ENCODE measurements at places on chromosomes 2 and 18.

DNA sequence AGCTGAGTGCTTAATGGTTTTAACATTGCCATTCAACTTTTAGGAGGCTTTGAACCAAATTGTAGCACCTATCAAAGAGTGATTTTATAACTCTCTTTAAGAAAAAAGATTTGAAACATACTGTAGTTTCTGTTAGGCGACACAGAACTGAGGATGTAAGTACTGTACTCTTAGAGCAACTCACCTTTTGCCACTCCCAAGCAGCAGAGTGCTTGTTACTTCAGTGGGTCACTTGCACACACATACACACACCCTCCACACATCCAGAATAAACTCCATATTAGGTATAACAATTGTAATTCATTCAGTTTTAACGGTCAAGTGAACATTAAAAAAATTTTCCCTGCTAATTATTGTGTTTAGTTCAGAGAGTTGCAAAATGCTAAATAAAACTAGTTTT lies 118.3 kb downstream of the CAMKMT start:
- DNase-seq = no peak

DNA sequence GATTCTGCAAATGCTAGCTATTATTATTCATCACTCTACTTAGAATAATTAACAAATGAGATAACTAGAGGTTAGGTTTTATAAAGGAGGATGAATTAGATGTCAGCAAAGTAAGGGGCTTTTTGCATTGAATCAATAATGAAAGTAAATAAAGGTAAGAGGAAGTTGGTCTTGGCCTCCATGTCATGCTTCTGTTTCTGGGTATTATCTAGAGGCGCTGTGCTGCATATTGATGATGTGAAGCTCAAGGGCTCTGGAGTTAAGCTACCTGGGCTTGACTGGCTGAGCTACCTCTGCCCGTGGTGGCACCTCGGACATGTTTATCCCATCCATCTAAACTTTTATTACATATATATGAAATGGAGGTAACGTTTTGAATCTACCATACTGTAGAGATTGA lies 350.9 kb downstream of the PARD3B start:
- no peak for DNase-seq

DNA sequence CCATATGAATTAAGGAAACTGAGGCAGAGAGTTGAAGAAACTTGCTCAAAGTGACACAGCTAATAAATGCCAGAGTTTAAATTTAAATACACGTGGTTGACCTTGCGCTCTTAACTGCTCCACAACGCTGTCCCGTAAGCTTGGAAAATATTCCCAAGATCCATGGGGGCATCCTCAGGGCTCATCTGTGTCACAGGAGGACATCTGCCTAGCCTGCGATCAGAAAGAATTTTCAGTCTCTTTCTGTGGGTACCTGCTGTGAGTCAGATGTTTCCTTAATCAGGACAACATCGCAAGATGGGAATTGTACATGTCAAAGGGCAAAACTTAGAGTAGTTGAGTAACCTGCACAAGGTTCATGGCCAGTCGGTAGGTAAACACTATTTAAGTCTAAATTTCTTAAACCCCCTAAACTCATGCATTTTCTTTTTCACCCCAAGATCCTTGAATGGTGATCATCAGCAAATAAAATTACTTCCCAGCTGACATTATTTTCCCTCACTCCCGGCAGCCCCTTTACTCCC lies 1.4 kb downstream of the CMPK2 start:
- DNase-seq = no peak

DNA sequence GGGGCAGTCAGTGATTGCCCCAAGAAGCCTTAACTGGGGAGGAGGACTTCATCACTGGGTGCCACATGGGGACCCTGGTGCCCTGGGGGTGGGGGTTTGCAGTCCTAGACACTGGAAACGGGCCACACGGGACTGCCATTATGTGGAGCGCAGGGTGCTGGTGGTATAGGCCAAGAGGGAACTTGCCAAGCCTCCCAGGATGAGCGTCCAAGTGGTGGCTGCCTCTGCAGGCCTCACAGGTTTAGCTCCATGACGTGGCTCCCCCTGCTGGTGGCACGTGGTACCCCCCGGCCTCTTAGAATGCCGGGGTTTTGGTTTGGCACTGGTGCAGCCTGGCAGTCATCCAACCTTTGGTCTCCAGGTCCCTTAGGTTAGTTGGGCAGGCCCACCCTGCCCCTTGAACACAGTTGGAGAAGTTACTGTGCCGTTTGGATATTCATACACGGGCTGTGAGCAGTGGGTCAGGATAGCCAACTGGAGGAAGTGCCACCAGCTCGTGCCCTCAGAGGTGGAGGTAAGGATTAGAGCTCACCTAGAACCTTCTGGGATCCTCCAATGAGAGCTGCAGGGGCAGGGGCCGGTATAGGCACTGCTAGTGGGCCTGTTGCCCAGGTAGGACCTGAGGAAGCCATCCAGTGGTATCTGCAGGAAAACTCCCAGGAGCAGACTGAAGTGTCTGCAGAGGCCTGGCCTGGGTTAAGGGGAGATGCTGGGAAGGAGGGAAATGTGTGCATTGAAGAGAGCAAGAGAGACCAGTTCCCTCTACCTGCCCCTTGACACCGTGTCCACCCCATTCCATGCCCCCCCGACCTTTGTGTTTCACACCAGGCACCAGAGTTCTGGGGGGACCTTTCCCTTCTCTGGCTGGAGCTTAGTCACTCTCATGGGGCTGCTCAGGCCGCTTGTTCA lies 5.7 kb downstream of the PTMA start:
- DNase-seq = peak; percentile 84

- DNase-seq = no peak
Observed at GRCh38 chr2:66233981-66234380, 200.9 kb upstream of the MEIS1 start.

DNA sequence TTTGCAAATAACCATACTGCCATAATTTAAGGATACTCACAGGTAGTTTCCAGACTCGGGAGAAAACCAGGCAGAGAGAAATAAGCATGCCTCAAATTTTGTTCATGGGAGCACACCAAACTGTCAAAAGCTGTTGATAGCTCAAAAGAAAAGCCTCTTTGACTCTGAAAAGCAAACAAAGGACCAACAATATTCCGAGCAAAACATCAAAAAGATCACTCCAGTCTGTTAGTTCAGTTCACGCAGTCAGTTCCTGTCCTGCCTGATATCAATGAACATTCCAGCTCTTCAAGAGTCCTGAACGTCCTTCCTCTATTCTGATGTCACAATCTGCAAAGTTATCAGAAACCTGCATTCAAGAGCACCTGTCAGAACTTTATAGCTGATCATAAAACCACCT lies 78.7 kb downstream of the RRM2 start:
- no peak for DNase-seq

DNA sequence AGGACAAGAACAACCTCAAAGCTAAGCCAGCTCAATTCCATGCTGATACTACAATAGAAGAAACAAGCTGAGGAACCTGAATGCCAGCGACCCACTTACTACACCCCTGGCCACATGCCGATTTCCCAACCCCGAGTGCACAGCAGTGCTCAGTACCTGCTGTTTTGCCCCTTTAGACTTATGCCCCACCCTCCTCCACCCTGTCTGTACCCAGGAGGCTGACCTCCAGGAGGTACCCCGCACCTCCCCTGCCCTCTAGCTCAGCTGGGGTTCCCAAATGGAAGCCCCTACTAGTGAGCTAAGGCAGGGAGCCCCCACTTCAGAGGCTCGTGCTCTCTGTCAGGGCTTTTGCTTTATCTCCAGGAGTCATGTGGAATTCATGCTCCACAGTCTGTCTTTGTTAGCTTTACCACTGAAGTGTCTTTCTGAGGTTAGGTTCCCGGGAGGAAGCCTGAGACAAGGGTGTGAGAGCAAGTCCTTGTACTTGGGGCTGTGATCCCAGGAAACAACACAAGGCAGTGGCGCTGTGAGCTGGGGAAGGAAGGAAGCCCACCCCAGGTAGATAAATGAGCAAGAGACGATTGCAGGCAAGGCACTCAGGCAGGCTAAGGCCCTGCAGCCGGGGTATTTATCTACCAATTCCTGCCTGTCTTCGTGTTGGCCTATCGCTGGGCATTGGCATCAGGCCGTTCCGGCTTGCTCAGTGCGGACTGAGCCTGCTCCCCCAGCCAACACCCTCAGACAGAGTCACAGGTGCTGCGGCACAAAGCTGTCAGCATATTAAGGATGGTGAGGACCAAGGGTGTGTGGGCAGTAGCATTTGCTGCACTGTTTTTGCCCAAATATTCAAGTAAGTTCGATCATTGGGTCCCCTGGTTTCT lies 220.5 kb downstream of the CYP26B1 start:
- no peak for DNase-seq

GRCh38 chr2:119741001-119741400 lies 18.7 kb upstream of the PTPN4 start:
- no peak for DNase-seq

DNA sequence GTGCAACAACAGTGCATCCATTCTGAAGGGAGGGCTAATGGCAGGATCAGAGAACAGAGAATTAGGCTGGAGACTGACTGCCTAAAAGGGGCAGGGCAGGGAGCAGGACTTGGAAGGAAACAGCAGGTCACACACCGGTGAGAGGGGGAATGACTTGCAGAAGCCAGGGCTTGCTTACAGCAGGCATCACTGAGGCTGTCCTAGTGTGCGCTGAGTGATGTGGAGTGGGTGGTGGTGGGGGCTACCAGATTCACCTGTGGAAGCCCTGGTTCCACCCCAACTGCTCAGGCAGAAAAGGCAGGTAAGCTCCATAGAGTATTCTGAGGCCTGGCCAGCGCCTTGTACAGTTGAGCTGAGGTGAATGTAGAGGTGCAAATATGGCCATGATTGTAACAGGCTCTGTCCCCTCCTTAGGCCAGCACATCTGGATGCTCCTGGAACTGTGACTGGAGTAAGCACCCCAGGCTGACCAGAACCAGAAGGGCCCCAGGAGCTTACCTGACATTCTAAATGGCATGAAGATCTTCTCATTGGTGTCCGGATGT lies 49.4 kb downstream of the SFXN5 start:
- DNase-seq = no peak

- no peak for DNase-seq
Observed at GRCh38 chr18:11500153-11501122, 109.0 kb upstream of the SLC35G4 start.

DNA sequence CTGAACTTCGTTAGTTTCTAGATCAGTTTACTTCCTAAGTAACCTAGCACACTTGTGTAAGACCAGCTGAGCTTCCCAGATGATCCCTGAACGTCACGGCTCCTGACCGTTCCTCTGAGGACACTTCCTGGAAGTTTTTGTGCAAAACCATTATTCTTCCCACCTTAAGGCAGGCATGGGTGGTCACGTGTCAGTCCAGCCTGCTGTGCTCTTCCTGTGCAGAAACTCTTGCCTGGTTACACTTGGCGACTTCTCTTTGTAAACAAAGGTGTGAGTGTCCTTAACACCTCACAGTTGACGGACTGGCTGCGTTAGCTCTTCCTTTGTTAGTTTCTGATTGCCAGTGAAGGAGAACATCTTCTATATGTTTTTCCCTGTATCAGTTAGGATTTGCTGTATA lies 118.3 kb downstream of the SH3RF3 start:
- no peak for DNase-seq

DNA sequence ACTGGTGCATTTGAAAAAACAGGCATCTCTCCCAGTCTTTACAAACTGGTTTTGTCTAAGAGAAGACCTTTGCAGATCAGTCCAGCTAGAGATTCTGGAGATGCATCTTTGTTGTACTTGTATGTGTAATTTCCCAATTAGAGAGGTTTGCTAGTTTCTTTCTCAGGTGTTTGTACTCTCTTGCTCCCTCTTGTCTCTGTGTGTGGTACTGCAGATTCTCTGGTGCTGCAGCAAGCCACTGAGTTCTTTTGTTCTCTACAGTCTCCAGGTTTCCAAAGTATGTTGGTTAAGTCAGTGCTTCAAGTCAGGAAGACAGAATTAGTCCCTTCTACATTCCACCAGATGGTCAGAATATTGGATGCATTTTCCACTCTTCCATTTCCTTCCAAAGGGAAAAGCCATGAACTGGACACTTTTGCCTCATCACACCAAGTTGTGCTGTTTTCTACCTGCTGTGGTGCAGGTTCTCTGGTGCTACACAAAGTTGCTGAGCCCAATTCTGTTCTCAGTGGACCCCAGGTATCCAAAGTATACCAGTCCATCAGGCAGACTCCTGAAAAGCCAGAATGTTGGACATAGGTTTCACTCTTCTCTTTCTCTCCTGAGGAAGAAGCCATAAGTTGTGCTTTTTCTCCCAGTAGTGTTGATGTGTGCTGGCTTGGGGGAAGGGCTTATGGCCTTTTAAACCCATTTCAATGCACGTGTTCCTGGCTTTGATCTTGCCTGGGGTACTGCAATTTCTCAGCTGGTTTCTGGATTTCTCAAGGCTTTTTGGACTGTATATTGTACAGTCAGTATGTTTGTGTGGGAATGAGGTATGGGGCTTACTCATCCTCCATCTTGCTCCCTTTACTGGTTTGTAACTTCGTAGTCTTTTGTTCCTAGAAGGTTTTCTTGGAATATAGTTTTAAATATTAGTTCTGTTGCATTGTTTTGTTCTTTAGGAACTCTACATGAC lies 29.8 kb downstream of the EPC2 start:
- DNase-seq = no peak

DNA sequence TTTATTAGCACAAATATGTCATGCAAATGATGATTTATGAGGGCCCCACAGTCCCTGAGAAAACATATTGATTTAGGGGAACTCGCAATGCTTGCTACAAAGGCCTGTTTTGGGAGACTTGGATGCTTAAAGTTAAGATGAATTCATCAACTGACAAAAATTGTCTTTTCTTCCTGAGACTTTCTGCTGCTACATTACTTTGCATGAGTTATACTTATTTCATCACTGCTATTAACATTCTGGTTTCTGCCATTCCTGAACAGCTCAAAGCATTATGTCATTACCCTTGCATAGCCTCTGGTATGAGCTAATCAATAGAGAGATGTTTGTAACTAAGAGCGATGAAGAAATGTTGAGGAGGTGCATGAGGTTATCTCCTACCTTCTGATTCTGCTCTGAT lies 74.4 kb downstream of the SOX11 start:
- DNase-seq = no peak

GRCh38 chr18:31410716-31411483 lies 34.3 kb downstream of the DSG4 start:
- DNase-seq = no peak

DNA sequence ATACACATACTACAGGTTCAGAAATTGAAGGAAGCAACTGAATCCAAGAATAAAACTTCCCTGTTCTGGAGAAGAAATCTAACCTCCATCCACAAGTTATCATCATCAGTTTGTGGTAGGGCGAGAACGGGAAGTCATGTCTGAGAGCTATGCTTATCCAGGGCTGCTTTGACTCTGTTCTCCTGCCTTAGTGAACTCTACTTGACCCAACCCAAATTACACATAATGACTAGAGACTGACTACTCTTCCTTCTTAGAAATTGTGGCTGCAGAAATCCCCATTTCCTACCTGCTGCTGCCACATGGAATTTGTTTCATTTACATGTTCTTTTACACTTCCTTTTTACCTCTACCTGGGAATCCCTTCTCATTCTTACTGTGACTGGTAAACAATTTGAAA lies 1102.6 kb upstream of the PIK3C3 start:
- no peak for DNase-seq

GRCh38 chr2:219109471-219109870 lies 48.8 kb upstream of the IHH start:
- DNase-seq = no peak

- DNase-seq = no peak
Observed at GRCh38 chr18:48779462-48779861, 171.3 kb downstream of the SMAD7 start.

GRCh38 chr2:15547115-15547876 lies 13.8 kb downstream of the NBAS start:
- no peak for DNase-seq

GRCh38 chr18:79573921-79574491 lies 105.6 kb upstream of the CTDP1 start:
- DNase-seq = no peak

GRCh38 chr2:111912547-111912946 lies 14.1 kb downstream of the MERTK start:
- DNase-seq = no peak

- DNase-seq = no peak
Observed at GRCh38 chr2:56232912-56233311, 49.1 kb downstream of the CCDC85A start.

Measured in activated T-helper 2 cell treated with anti-CD3 and anti-CD28 coated beads, Interferon-gamma antibody, Interleukin-2, Interleukin-4, amounts not matched to agents 10 μg/mL and 5 μg/mL and 100 μg/mL, durations not matched to agents 14 hours and 24 hours and 36 hours (primary cell).